Heart left ventricle (tissue), 16 donors: ENCODE measurements at places on chromosomes 4 and X. TPM values are rescaled to one million over a fixed set of nuclear protein-coding genes. Genes with fewer than 3 reads are reported as not detected.

The PNMA3 gene
- 1.8 TPM for total RNA-seq

The NKX6-1 gene
- total RNA-seq = 0.32 TPM

The SLC26A1 gene
- total RNA-seq = not detected

The HCFC1 gene
- total RNA-seq = 34.8 TPM

The PASD1 gene
- total RNA-seq = not detected

The ZDHHC9 gene
- total RNA-seq = 39.0 TPM

The UGT2A3 gene
- not detected for total RNA-seq

The RAB28 gene
- total RNA-seq = 17.5 TPM

The LUZP4 gene
- not detected for total RNA-seq

The TRPC3 gene
- total RNA-seq = 0.13 TPM

The UCP1 gene
- total RNA-seq = not detected

The DGAT2L6 gene
- total RNA-seq = not detected
